ENCODE measurements at places on chromosomes 12 and 14.

- peak; percentile 52 for DNase-seq
Observed at GRCh38 chr12:92593734-92594402, 108.9 kb upstream of the PLEKHG7 start.

- no peak for DNase-seq
Observed at GRCh38 chr14:31425905-31426304, 5.6 kb upstream of the HEATR5A start.

- DNase-seq: no peak
Observed at GRCh38 chr12:76470028-76470939, 89.3 kb downstream of the OSBPL8 start.

DNA sequence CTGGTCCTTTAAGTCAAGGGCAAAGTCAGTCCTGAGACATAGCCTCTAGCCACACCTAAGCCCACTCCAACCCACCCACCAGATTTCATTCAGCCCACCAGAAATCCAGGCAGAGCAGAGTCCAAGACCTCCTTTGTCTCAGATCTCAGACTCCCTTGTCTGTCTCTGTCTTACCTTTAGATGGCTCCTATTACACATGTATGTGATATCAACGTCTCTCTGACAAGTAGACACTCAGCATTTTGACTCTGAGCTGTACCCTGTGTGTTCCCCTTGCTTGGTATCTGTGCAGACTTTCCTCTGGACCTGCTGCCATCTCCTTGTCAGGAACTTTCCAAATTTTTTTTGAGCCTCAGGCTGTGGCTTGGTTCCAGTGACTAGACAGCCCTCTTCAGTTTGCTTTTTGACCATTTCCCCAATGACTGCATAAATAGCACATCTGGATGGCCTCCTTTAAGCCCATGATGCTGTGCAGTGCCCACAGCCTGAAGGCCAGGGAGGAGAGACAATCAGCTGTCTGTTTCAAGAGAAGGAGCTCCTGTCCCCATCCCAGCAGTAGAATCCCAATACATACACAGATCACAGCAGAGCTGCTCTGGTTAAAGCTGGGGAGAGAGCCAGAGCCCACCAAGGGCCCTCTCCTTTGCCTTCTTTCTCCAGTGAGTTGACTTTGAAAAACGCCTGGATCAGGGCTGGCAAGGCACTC, 7.0 kb downstream of the POU6F1 start:
- DNase-seq: no peak

DNA sequence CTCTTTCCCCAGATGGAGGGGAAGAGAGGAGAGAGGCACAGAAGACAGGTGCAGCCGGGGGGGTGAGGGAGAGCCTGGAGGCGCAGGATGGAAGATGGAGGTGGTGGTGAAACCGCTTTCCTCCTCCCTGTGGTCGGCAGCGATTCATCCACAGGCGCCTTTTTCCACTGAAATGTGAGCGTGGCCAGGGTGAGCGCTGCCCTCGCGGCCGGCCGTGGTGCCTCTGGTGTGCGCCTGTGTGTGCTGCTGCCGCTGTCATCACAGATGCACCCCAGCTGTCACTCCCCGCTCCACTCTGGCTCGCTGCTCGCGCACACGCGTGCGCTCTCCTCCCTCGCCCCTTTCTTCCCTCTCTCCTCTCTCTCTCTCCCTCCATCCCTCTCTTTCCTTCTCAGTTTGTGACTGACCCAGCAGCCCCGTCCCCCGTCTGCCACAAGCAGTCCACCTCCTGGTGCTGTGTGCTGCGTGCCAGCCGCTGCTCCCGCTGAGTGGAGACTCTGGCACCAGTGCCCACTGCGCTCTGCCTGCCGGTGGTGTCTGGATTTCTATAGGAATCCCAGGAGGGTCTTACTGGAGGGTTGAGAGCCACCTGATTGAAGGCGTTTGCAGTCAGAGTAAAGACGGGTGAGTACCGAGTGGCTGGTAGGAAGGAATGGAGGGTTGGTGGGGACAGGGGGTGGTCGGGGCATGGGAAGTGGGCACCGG, at the start of gene LRTM2:
Gene LRTM2 (plus strand): TSS at position 375 of the 705 bp plus-strand sequence. CDS start 7,584 bp downstream, outside the sequence.
- no peak for DNase-seq

DNA sequence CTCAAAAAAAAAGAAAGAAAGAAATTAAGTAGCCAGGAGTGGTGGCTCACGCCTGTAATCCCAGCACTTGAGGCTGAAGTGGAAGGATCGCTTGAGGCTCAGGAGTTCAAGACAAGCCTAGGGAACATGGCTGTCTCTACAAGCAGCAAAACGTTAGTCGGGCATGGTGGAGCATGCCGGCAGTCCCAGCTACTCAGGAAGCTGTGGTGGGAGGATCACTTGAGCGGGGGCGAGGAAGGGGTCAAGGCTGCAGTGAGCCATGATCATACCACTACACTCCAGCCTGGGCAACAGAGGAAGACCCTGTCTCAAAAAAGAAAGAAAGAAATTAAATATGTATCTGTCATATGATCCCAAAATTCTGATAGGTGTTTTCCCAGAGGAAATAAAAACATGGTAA, 5.3 kb downstream of the RAD52 start:
- no peak for DNase-seq

DNA sequence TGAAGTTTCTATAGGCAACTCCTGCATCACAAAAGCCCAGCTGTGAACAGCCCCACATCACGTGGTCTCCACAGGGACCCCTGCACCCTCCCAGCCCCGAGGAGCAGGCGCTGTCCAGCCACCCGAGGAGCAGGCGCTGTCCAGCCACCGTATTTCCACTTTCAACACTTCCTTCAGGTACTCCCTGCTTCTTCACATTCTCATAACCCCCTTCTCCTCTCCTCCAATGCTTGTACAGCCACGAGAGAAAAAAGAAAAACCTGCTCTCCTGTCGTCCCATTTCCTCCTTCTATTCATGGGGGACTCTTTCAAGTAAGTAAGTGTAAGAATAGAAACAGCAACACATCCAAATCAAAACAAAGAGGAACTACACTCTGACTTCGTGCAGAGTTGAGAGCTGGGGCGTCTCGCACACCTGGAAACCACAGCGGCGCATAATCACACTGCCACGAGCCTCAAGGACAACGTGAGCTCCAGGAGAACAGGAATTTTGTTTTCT, 11.9 kb downstream of the CDC42BPB start:
- DNase-seq: no peak

DNA sequence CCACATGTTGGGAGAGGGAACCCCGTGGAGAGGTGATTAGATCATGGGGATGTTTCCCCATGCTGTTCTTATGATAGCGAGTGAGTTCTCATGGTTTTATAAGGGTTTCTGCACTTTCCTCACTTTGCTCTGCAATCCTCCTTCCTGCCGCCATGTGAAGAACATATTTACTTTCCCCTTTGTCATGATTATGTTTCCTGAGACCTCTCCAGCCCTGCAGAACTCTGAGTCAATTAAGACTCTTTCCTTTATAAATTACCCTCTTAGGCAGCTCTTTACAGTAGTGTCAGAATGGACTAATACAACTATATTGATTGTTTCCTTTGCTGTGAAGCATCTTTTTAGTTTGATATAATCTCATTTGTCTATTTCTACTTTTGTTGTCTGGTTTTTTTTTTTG, 13.1 kb upstream of the RASSF9 start:
- DNase-seq: no peak

- no peak for DNase-seq
Observed at GRCh38 chr14:28773176-28773575, 6.6 kb downstream of the FOXG1 start.

DNA sequence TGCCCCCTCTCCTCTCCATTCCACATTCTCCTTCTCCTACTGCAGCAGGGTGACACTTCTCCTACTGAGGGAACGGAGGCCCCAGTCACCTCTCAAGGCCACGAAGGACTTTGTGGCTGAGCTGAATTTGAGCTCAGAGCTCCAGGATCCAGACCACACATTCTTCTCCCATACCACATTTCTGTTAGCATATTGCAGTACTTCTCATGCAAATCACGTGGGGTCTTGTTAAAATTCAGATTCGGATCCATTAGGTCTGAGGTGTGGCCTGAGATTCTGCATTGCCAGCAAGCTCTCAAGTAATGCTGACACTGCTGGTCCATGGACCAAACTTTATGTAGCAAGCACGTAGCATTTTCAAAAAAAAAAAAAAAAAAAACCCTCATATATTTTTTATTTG, 9.6 kb upstream of the IFI27L2 start:
- DNase-seq: no peak

DNA sequence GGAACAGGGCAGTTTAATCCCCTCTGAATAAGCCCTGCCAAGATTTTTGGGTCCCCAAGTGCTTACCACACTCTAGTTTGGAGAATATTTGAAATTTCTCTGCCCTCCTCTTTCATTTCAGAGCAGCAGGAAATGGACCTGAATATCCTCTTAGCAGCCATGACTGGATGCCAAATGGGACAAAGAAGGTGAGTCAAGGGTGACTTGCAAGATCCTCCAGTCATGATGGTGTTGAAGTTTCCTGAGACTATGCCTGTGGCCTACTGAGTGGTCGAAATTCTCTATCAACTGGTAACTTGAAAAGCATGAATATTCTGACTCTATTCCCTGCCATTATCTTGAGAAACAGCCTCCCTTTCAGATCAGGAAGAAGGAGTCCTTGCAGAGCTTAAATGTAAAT, 1674.7 kb upstream of the SEL1L start:
- no peak for DNase-seq

- DNase-seq: no peak
Observed at GRCh38 chr12:124631681-124632256, 64.4 kb upstream of the NCOR2 start.

- no peak for DNase-seq
Observed at GRCh38 chr14:92039063-92039718, 668 bp downstream of the TRIP11 start.

DNA sequence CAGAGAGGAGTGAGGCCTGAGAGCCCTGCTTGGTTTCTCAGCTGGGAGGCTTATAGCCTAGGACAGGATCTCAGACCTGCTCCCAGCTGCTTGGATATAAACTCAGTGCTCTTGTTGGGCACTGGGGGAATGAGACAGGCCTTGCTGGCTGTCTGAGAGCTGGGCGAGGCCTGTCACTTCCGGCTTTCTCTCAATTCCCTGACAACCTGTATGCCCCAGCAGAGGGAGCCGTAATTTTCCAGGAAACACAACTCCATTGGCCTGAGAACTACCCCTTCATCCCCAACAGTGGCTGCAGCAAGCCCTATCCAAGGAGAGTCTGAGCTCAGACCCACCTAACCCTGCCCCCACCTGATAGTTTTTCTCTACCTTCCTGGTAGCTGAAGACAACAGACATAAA, 258.3 kb upstream of the STXBP6 start:
- DNase-seq: no peak

DNA sequence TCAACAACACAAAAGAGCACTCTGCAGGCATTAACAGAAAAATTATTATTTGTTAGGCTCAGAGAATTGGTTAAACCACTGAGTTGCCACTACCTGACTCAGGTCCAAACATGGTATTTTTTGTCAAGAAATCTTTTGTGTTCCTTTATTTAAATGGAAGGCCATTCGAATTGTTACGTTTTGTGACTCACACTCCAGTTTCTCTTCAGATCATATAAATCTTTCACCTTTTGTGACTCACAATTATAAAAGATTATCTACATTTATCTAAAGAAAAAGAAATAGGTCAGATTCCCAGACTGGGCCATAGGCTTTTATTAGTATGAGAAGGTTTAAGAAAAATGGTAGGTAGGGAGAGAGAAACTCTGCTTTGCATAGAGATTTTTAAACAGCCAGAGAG, 669.8 kb downstream of the GALC start:
- DNase-seq: no peak

DNA sequence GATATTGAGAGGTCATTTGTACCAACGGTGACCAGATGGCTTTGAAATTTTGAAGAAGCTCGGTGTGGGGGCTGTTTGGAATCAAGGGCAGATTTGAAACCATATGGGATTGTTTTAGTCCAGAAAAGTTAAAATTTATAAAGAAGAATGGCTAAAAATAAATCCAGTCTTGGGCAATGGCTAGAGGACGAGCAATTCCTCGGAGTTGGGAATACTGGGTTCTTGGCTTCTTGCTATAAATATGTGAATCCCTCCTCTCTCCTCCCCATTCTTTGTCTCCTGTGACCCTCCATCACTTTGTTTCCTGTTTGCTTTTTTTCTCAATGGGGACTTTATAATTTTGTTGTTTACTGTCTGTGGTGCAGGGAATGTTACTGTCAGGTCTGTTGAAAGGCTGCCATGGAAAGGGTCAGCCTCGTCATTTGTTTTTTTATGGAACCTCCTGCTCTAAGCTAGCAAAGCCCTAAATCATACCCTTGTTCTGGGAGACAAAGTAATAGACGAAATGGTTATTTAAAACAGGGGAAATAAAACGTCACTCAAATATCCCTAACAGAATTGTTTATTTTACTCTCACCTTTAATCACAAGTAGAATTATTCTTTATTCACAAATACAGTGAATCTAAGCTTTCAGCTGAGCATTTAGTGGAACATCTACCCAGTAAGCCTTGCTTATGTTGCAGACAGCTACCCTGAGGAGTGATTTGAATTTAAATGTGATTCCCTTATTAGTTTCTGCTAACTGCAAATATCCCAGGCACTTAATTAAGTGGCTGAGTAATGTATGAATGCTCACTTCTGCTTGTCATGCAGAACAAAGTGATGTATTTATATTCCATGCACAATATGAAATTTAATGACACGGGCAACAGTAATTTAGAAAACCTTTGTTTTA, 273.1 kb upstream of the NOVA1 start:
- no peak for DNase-seq

DNA sequence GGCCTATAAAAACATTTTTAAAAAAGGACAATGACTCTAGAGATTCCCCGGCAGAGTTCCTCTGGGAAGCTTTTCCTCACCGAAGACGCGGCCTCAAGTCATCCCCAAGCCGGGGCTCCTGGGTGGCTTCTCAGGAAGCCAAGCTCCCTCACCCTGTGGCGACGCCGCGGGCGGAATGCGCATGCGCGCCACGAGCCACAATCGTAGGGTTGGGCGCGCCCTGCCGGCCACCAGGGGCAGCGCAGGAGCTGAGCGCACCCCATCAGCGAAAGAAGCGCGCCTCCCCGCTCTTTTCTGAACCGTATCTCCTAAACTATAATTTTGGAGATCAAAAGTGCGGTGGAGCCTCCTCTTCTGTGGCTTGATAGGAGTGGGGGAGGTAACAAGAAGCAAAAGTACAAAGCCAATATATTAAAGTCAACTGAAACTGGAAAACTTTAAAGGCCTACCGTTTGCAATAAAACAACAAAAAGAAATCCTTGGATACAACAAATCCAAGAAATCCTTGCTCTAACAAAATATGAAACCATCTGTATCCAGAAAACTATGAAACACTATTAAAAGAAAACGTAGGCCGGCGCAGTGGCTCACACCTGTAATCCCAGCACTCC, 17.4 kb upstream of the CHFR start:
- DNase-seq: peak; percentile 91

DNA sequence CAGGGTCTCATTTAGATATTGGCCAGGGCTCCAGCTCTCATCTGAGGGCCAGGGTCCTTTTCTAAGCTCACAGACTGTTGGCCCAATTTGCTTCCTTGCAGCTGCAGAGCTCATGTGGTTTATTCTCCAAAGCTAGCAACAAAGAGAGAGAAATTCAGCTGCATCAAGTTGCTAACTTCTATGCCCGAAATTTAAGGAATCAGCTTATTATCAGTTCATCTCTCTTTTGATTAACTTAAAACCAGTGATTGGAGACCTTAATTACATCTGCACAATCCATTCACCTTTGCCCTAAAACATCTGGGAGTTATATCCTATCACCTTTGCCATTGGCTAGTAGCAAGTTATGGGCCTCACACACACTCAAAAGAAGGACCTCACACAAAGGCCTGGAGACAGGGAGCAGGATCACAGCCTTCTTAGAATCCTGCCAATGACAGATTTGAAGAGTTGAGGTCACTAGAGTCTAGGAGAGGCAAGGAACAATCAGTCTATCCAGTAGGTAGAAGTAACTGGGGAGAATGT, 258.8 kb upstream of the GARIN6 start:
- no peak for DNase-seq

GRCh38 chr12:115208098-115208497, 524.1 kb upstream of the TBX3 start:
- DNase-seq: no peak

- no peak for DNase-seq
Observed at GRCh38 chr14:85224241-85224640, 305.7 kb upstream of the FLRT2 start.

Data from activated T-cell treated with anti-CD3 and anti-CD28 coated beads for 48 hours (primary cell).